Activated naive CD8-positive, alpha-beta T cell treated with anti-CD3 and anti-CD28 coated beads, Interleukin-2, amount 10 ng/mL, durations not matched to agents 7 days and 5 days (primary cell): ENCODE measurements at places on chromosomes 5 and 9. TPM values are rescaled to one million over a fixed set of nuclear protein-coding genes. Genes with fewer than 3 reads are reported as not detected.

TNC gene
- not detected for total RNA-seq

- no peak overlapping the region for H3K4me3 ChIP-seq
- H3K36me3 ChIP-seq, result no peaks in the 10 kb centered on the region
- peaks cover 2% of the 10 kb centered on the region for H3K27me3 ChIP-seq
- H3K4me1 ChIP-seq, result peaks cover 3% of the 10 kb centered on the region
These were observed 19.0 kb upstream of the PSIP1 start for GRCh38 chr9:15529566-15530324.

GRCh38 chr5:178428341-178429155, 161.6 kb downstream of the COL23A1 start:
- H3K36me3 ChIP-seq, result no peaks in the 10 kb centered on the region
- no peak overlapping the region for H3K4me3 ChIP-seq
- H3K27ac ChIP-seq, result no peak overlapping the region
- DNase-seq, result no peak
- H3K4me1 ChIP-seq, result no peaks in the 10 kb centered on the region
- H3K27me3 ChIP-seq, result no peaks in the 10 kb centered on the region

DNA sequence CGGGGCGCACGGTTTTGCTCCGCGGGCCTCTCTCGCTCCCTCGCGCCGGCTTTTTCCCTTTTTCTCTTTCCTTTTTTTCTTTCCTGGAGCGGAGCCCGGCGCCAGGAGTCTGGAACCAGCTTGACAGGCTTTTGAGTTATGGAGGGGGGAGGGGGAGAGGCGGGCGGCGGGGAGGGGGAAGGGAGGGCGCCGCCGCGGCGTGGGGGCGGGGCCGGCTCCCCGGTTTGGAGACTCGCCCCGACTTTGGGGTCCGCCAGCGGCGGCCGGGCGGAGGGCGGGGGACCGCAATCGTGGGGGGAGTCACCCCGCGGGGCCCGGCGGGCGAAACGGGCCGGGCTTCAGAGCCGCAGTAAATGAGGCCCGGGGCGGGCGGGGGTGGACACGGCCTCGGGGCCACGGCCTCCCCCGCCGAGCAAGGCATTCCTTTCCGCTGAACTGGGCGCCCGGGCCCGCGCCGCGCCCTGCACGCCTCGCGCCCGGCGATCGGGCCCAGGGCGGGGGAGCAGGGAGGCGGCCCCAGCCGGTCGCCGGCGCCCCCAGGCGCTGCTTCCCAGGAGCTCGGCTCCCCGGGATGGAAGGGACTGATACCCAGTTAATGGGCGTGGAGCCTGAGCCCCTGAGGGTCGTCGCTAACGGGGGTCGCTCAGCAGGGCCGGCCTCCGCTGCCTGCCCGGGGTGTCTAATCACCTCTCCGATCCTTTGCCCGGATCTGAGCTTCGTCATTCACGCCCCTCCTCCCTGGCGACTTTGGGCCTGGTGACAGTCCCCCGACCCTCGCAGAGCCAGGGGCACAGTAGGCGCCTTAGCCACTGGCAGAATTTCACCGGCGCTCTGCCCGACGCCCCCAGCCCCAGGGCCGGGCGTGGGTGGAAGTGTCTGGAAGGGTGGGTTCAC, 138.1 kb downstream of the C9orf50 start:
- H3K4me3 ChIP-seq, result peak overlapping the region; percentile 68
- H3K27ac ChIP-seq, result peak overlapping the region; percentile 73
- H3K4me1 ChIP-seq, result peaks cover 17% of the 10 kb centered on the region
- no peaks in the 10 kb centered on the region for H3K36me3 ChIP-seq
- peak; percentile 69 for DNase-seq

- DNase-seq, result no peak
- H3K4me1 ChIP-seq, result no peaks in the 10 kb centered on the region
- no peak overlapping the region for H3K4me3 ChIP-seq
- peaks cover 5% of the 10 kb centered on the region for H3K36me3 ChIP-seq
- H3K27me3 ChIP-seq, result no peaks in the 10 kb centered on the region
- H3K27ac ChIP-seq, result no peak overlapping the region
These were observed 47.5 kb downstream of the UIMC1 start for GRCh38 chr5:176959051-176959450.

GRCh38 chr5:1336749-1337488, 8.0 kb downstream of the CLPTM1L start:
- H3K27ac ChIP-seq, result no peak overlapping the region
- no peaks in the 10 kb centered on the region for H3K27me3 ChIP-seq
- DNase-seq, result no peak
- H3K36me3 ChIP-seq, result peaks cover 17% of the 10 kb centered on the region

SPATA6L gene
- total RNA-seq, result 1.0 TPM

CCL21 gene
- not detected for total RNA-seq

- H3K4me1 ChIP-seq, result no peaks in the 10 kb centered on the region
- no peaks in the 10 kb centered on the region for H3K36me3 ChIP-seq
- H3K27ac ChIP-seq, result no peak overlapping the region
- no peaks in the 10 kb centered on the region for H3K27me3 ChIP-seq
These were observed 121.7 kb downstream of the FOCAD start for GRCh38 chr9:20805766-20806165.

DNA sequence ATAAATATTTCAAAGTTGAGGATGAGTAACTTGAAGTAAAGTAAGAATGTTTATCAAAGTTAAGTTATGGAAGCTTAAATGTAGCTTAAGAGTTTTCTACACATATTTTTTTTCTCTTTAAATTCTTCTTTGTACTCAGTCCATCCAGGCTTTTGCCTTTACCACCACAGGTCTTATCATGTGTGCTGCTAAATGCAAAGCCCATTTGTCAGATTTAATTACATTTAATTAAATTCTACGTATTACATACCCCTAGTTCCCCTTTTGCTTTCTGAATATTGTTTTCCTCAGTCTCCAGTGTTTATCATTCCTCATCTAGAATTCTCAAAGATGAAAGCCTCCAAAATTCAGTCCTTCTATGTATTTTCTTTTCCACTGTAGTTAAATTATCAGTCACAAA, 1841.9 kb downstream of the EFNA5 start:
- no peak overlapping the region for H3K27ac ChIP-seq
- no peak overlapping the region for H3K4me3 ChIP-seq
- no peaks in the 10 kb centered on the region for H3K4me1 ChIP-seq
- H3K27me3 ChIP-seq, result no peaks in the 10 kb centered on the region

DNA sequence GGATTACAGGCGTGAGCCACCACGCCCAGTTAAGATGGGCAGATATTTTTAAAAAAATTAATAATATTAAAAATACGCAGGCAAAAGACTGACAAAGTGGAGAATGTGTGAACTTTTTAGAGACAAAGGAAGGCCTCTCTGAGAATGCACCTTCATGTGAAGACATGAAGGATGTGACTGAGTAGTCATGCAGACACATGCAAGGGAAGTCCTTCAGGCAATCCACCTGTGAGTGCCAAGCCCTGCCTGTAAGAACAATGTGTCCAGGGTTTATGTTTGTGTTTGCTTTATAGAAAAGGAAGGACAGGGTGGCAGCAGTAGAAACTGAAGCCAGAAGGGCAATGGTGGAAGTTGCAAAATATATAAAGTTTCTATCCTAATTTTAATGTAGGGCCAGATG, 169.2 kb downstream of the EDIL3 start:
- no peak for DNase-seq
- H3K27me3 ChIP-seq, result peaks cover 2% of the 10 kb centered on the region
- no peaks in the 10 kb centered on the region for H3K36me3 ChIP-seq
- no peaks in the 10 kb centered on the region for H3K4me1 ChIP-seq
- no peak overlapping the region for H3K4me3 ChIP-seq
- no peak overlapping the region for H3K27ac ChIP-seq

UBQLN1 gene
- total RNA-seq, result 108 TPM

FAM120AOS gene
- total RNA-seq, result 39.8 TPM

DNA sequence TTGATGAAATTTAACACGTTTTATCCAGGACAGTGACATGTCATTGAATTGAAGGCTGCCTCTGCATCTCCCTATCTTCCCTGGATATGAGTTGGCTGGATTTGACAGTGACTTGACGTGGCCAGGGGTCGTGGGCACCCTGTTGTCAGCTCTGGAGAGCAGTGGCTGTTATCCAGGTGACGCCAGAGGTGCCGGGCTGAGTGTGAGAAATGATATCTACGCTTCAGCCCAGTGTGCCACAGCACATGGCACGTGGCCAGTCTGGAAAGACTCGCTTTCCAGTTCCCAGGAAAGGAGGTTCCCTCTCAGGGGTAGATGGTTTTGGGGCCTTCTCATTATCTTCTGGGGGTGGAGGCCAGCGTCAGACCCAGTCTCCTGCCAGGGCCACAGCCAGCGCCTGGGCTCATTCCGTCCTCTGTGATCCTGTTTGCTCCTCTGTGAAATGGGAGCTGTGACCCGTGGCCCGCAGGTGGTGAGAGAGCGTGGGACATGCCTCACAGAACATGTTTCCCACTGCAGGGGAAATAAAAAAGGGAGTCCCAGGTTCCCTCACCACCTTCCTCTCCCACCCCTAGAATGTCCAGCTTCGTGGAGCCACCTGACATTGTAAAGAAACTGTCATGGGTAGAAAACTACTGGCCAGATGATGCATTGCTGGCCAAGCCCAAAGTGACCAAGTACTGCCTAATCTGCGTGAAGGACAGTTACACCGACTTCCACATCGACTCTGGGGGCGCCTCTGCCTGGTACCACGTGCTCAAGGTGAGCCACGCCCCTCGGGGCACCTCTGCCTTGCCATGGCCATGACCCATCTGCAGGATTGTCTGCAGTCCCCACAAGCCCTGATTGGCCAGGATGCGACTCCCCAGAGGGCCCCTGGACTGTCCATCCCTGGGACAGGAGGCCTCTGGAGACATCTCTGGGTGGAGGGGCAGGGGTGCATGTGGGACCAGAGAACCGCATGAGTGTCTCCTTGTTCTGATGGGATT, 76.5 kb downstream of the PHF2 start:
- DNase-seq, result peak; percentile 25
- no peak overlapping the region for H3K27ac ChIP-seq
- H3K27me3 ChIP-seq, result no peaks in the 10 kb centered on the region
- H3K4me1 ChIP-seq, result no peaks in the 10 kb centered on the region
- H3K36me3 ChIP-seq, result peaks cover 1% of the 10 kb centered on the region
- no peak overlapping the region for H3K4me3 ChIP-seq

DNA sequence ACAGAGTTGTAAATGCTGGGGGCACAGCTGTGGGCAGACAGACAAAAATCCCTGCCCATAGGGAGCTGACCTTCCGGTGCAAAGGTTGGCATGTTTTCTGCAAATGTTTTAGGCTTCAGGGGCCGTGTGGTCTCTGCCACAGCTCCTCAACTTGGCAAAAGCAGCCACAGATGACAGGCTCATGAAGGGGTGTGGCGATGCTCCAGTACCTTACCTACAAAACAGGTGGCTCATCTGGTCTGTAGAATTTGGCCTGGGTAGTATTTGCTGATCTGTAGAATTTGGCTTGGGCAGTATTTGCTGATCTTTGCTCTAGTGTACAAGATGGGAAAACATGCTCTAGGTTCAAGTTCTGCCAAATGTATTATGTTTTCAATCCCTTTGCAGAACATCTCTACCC, 283.9 kb downstream of the GADD45G start:
- H3K36me3 ChIP-seq, result no peaks in the 10 kb centered on the region
- H3K27me3 ChIP-seq, result peaks cover 13% of the 10 kb centered on the region
- no peak overlapping the region for H3K27ac ChIP-seq
- no peaks in the 10 kb centered on the region for H3K4me1 ChIP-seq
- no peak for DNase-seq

CAPSL gene
- total RNA-seq, result not detected

DNA sequence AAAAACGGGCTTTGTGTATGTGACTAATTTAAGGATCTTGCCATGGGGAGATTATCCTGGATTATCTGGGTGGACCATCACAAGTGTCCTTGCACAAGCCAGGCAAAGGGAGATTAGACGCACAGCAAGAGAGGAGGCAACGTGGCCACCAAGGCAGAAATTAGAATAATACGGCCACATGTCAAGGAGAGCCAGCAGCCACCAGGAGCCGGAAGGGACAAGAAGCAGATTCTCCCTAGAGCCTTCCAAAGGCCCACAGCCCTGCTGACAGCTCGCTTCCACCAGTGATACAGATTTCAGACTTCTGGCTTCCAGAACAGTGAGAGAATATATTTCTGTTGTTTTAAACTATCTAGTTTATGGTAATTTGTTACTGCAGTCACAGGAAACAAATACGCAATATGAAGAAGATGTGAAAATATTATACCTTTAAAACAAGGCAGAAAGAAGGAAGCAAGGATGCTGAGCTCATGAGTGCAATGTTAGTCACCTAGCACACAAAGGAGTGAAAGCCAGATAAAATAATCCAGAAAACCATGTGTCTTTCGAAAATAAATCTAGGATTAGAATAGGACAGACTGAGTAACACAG, 28.7 kb upstream of the F2RL1 start:
- H3K27ac ChIP-seq, result no peak overlapping the region
- H3K36me3 ChIP-seq, result no peaks in the 10 kb centered on the region

OCLN gene
- 2.6 TPM for total RNA-seq

RASGEF1C gene
- total RNA-seq, result not detected

DNA sequence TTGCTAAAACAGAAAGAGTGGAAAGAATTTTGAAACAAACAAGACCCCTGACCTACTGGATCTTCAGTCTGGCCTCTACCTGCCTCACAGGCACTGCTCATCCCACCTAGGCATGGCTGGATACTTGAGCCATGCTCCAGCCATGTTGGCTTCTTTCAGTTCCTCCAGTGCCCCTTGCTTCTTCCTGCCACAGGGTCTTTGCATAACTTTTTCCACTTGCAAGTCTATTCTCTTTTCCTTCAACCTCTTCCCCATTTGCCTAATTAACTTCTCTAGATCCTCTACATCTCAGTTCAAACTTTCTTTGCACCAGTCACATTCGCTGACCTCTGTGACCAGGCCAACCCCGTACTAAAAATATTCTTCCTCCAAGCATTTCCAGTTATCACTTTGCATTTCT, 50.4 kb downstream of the STARD4 start:
- DNase-seq, result no peak
- peaks cover 6% of the 10 kb centered on the region for H3K4me1 ChIP-seq
- H3K27me3 ChIP-seq, result no peaks in the 10 kb centered on the region

DNA sequence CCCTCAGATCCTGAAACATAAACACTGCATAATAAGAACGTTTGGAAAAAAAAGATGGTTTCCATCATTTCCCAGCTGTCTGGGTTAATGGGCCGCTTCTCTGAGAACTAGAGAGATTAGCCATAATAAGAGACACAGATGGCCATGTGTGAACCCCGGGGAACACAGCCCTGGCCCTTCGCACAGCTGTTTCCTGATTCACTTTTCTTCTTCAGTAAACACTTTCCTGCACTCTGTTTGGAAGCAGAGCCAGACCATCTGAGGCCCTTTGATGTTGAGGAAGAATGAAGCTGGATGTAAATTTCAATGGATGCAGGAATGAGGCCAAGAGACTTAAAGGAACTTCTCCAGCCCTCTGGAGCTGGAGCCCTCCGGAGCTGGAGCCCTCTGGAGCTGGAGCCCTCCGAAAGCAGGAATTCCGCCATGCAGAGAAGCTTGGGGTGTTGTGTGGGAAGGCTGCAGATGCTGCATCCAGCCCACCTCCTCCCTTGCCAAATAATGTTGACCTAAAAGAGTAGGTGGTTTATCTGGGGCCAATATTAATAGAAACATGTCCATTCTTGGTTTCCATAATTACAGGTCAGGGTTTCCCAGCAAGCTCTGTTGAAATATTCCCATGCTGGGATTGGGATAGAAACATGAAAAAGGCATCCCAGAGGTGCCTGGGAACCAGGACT, 218.9 kb downstream of the NXNL2 start:
- H3K36me3 ChIP-seq, result no peaks in the 10 kb centered on the region
- H3K4me1 ChIP-seq, result no peaks in the 10 kb centered on the region
- peaks cover 3% of the 10 kb centered on the region for H3K27me3 ChIP-seq
- DNase-seq, result no peak
- no peak overlapping the region for H3K27ac ChIP-seq
- H3K4me3 ChIP-seq, result no peak overlapping the region

GTF3C5 gene
- total RNA-seq, result 86.4 TPM
